ENCODE measurements at places on chromosomes 2 and 18.

- DNase-seq: no peak
These were observed 173.5 kb downstream of the MREG start for GRCh38 chr2:215839816-215840215.

- DNase-seq: no peak
These were observed 186.1 kb downstream of the ZFP36L2 start for GRCh38 chr2:43040084-43040854.

DNA sequence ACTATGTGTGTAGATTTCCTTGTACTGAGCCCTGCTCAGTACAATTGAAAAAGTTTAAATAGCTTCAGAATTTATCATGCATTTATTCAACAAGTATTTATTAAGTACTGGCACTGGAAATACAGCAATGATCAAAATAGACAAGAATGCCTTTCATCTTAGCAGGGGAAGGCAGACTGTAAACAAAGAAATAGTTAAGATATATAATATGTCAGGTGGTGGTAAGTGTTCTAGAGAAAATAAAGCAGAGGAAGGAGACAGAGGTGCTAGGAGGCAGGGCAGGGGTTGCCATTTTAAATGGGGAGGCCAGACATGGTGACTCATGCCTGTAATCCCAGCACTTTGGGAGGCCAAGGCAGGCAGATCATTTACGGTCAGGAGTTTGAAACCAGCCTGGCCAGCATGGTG lies 13.6 kb upstream of the LIPG start:
- DNase-seq: no peak

- DNase-seq: no peak
These were observed 80.0 kb upstream of the MAP4K3 start for GRCh38 chr2:39517102-39517436.

DNA sequence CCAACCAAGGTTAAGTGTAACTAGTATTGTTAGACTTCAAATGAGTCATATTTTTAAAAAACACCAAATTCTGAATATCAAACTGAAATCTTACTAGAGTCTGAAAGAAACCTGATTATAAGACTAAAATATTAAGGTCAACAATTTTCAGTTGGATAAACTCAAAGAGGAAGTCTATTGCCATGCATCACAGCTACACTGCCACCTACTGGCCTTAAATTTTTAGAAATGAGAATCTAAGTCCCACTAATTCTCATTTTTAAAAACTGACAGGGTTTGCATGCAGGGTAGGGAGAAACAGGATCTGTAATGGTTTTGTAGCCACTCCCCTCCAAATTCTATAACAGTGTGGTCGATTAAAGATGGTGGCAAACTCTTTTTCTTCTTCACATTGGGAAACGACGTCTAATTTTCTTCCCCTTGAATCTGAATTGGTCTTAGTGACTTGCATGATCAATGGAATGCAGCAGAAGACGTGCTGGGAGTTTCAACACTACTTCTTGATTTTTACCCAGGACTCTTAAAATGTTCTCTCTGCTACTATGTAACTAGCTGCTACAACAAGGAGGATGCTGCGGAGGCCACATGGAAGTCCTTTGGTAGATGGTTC lies 176.1 kb upstream of the SESTD1 start:
- no peak for DNase-seq

- no peak for DNase-seq
These were observed 46.7 kb downstream of the PUM2 start for GRCh38 chr2:20303966-20304365.

GRCh38 chr2:179106676-179107428 lies 56.9 kb upstream of the CCDC141 start:
- no peak for DNase-seq

DNA sequence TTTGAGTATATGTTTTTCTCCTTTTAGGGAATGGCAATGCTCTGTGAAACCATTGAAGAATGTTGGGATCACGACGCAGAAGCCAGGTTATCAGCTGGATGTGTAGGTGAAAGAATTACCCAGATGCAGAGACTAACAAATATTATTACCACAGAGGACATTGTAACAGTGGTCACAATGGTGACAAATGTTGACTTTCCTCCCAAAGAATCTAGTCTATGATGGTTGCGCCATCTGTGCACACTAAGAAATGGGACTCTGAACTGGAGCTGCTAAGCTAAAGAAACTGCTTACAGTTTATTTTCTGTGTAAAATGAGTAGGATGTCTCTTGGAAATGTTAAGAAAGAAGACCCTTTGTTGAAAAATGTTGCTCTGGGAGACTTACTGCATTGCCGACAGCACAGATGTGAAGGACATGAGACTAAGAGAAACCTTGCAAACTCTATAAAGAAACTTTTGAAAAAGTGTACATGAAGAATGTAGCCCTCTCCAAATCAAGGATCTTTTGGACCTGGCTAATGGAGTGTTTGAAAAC lies 82.3 kb downstream of the ACVR2A start:
- no peak for DNase-seq

GRCh38 chr18:43148231-43148630 lies 32.7 kb upstream of the RIT2 start:
- no peak for DNase-seq

- no peak for DNase-seq
These were observed 47.9 kb downstream of the RAB3GAP1 start for GRCh38 chr2:135099802-135100483.

DNA sequence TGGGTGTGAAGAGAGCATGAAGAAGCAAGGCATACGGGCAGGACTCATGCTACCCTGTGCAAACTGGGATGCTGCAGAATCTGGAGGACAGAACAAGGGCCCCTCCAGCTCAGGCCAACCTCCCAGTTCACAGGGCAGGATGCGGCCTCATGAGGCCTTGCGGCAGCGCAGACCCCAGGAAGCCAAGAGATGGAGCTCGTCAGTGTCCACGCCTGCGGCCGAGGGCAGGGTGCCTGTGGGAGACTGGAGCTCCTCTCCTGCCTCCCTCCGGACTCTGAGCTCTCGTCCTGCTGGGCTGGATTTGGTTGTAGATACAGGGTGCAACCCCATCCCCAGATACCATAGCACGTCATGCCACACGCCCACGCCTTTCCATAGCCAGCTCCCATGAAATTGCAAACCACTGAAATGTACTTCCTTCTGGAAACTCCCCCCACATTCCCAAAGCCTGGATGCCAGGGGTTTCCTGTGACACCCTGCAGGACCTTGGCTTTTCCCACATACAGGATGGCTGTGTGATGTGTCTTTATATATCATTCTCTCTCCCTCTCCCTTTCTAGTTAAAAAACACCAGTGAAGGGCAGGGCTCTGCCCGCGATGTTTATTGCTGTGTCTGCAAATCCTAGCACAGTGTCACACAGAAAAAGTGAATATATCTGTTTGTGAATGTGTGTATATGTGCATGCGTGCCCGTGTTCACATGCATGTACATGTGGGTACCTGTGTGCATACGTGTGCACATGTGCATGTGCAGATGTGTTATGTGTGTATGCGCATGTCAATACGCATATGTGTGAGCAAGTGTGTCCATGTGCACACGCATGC lies 12.3 kb upstream of the SNTG2 start:
- no peak for DNase-seq

- no peak for DNase-seq
These were observed 29.2 kb downstream of the AGAP1 start for GRCh38 chr2:235523021-235523420.

- DNase-seq: no peak
These were observed 66.4 kb upstream of the POMC start for GRCh38 chr2:25234738-25235137.

DNA sequence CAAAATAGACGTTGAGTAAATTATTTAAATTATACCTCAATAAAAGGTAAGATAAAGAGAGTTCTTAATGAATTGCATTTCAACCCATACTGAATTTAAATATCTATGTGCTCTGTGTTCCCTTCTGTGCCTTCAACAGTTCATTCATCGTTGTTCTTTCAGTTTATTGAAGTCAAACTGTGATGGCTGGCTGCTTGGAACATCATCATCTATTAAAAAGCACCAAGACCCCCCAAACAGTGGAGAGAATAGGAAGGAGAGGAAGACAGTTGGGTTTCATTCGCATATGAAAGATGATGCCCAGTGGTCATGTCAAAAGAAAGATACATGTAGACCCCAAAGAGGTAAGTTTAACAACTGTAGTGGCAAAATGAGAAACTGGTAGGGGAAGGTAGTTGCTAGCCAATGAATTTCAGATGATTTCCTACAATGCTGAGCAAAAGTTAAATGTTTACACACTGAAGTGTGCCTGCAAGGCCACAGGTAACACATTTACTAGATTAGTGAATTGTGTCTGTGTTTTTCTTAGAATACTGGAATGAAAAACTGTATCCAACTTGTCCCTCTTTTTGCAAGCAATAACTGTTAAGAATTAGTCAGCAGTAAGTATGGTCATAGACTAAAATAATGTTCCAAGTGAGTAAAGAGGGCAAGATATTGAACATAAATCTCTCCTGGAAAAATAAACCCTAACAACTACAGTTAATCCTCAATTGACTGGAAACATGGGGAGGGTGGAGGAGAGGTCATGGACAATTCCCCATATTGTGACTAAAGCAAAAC lies 331.3 kb downstream of the KIAA1328 start:
- DNase-seq: no peak

- peak; percentile 59 for DNase-seq
These were observed 188.0 kb upstream of the PARD3B start for GRCh38 chr2:204357286-204357685.

- no peak for DNase-seq
These were observed 12.2 kb downstream of the EVX2 start for GRCh38 chr2:176071330-176072291.

- no peak for DNase-seq
These were observed 106.0 kb downstream of the CYP26B1 start for GRCh38 chr2:72041638-72042111.

DNA sequence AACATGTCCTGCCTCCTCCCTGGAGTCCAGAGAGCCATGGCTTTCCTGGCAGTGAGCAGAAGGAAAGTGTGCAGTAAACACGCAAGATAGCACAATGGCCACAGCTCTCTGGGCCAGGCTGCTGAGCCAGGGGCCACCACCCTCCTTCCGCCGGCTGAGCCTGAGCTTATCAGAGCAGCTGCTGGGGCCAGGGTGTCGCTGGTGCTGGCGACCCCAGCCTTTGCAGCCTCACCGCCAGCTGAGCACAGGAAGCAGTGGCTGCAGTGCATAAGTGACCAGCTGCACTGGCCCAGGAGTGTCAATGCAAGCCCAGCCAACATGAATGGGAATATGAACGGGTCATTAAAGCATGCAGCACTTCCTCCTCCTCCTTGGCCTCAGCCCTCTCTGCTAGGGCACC lies 172.0 kb downstream of the ZFP36L2 start:
- no peak for DNase-seq

- DNase-seq: no peak
These were observed 497.8 kb upstream of the FSIP2 start for GRCh38 chr2:185240796-185241195.

Measured in left renal cortex interstitium (tissue), 4 donors.